Activated T-cell treated with anti-CD3 and anti-CD28 coated beads, Interleukin-2, amount 50 U/mL, for 72 hours (primary cell): ENCODE measurements at places on chromosomes 2 and 18. TPM values are rescaled to one million over a fixed set of nuclear protein-coding genes. Genes with fewer than 3 reads are reported as not detected.

DNA sequence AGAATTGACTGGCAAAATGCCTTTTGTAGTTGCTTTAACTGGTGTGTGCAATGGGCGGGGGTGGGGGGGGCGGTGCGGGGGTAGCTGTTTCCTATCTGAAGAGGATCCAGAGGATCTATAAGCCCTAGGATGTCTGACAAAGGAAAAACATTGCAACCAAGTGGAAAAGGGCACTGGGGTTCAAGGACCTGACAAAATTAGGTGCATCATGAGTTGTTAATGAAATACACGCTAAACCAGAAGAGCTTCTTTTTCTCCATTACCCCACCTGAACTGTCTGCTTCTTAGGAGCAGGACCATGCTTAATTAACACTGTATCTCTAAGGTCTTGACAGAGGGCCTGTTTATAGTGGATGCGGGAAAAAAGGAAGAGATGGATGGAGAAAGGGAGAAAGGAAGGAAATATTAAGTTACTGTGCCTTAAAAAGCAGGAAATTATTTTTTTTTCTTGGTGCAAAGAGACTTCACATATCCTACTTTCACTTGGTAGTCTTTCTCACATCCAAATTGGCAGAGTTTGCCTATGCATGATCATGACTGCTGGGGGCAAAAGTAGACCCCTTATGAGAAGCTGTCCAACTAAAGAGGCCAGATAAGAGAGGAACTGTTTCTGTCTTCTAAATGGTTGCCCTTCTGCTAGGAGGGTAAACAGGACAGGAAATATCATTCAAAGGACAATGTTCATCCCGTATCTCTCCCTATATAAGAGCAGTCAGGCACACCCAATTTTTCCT is 4.6 kb downstream of the RND3 start:
- H3K27me3 ChIP-seq = peaks cover 37% of the 10 kb centered on the region
- no peak overlapping the region for H3K4me3 ChIP-seq
- H3K27ac ChIP-seq = no peak overlapping the region
- peaks cover 8% of the 10 kb centered on the region for H3K4me1 ChIP-seq
- DNase-seq = no peak

- no peaks in the 10 kb centered on the region for H3K36me3 ChIP-seq
- no peak overlapping the region for H3K4me3 ChIP-seq
- no peak overlapping the region for H3K27ac ChIP-seq
- H3K4me1 ChIP-seq = no peaks in the 10 kb centered on the region
These were observed 22.9 kb downstream of the ITGB1BP1 start for GRCh38 chr2:9400268-9401058.

GRCh38 chr2:138910427-138910826 is 130.2 kb upstream of the NXPH2 start:
- H3K4me3 ChIP-seq = no peak overlapping the region
- no peak overlapping the region for H3K27ac ChIP-seq
- H3K36me3 ChIP-seq = no peaks in the 10 kb centered on the region

- peak overlapping the region; percentile 58 for H3K4me3 ChIP-seq
- H3K27ac ChIP-seq = peak overlapping the region; percentile 43
- peaks cover 45% of the 10 kb centered on the region for H3K4me1 ChIP-seq
- H3K27me3 ChIP-seq = no peaks in the 10 kb centered on the region
- H3K36me3 ChIP-seq = no peaks in the 10 kb centered on the region
These were observed 19.4 kb downstream of the DOK1 start for GRCh38 chr2:74573747-74574562.

DNA sequence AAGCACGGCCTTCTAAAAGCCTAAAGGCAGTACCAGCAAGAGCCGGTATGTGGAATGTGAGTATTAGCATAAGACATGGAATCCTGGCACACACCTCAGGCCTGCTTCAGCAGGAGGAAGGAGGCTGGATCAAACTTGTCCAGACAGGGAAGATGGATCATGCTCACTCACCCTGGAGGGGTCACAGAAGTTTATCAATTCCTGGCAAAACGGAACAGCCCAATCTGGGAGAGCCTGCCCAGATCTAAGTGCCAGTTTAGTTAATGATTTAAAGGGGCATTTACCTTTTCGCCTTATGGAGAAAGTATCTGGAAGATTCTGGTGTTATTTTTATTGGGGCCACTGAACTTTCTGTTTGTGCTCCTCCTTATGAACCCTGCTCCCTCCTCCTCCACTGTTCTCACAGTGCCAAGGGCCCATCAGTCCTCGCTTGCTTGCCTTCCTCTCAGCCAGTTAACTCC is 58.3 kb upstream of the NFE2L2 start:
- no peaks in the 10 kb centered on the region for H3K27me3 ChIP-seq
- H3K4me1 ChIP-seq = no peaks in the 10 kb centered on the region
- no peak overlapping the region for H3K27ac ChIP-seq
- H3K4me3 ChIP-seq = no peak overlapping the region
- no peak for DNase-seq

DNA sequence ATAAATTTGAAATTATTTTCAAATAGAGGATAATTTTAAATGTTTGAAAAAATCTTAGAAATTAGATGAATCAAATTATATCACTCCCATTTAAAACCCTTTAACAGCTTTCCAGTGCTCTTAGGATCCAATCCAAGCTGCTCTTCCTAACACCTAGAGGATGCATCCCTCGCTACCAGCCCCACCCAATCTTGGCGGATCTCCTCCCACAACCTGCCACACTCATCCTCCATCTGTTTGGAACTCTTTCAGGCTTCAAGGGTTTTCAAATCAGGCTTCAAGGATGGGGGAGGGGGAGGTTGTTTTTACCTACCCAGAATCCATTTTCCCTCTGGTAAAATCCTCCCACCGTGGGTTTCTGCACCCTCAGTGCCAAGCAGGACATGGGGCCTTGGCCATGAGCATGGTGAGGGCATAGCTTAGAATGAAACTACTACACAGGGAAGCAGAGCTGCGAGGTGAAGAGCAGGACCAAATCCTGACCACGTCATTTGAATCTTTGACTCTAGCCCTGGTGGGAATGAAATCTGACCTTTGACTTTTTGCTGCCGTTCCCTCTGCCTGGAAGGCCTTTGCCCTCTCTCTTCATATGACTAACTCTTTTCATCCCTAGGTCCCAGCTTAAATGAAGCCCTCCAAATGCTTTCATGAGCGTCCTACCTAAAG is 113.0 kb upstream of the MAPRE2 start:
- no peaks in the 10 kb centered on the region for H3K36me3 ChIP-seq
- peaks cover 16% of the 10 kb centered on the region for H3K27me3 ChIP-seq
- DNase-seq = no peak
- H3K27ac ChIP-seq = no peak overlapping the region

DNA sequence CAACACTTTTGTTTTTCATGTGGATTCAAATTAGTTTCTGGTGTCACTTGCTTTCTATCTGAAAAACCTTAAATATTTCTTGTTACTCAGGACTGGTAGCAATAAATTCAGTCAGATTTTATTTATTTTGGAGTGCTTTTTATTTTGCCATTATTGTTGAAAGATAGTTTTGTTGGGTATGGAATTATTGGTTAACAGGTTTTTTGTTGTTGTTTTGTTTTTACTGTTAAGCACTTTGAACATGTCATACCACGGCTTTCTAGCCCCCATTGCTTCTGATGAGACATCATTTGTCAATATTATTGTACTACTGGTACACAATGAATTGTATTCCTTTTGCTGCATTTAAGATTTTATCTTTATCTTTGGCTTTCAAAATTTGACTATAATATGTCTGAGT is 12.9 kb upstream of the SFT2D3 start:
- H3K4me3 ChIP-seq = no peak overlapping the region
- no peaks in the 10 kb centered on the region for H3K4me1 ChIP-seq
- H3K36me3 ChIP-seq = peaks cover 16% of the 10 kb centered on the region

DNA sequence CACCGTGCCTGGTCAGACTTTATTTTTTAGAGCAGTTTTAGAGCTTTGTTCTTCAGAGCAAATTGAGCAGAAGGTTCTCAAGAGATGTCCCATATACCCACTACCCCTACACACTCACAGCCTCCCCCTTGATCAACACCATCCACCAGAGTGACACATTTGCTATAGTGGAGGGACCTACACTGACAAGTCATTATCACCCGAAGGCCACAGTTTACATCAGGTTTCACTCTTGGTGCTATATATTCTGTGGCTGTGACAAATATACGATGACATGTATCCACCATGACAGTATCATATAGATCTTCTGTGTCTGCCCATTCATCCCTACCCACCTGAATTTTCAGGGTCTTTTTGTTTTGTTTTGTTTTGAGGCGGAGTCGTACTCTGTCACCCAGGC is 15.4 kb upstream of the ATP6V1C2 start:
- no peak overlapping the region for H3K27ac ChIP-seq
- peaks cover 18% of the 10 kb centered on the region for H3K27me3 ChIP-seq
- no peaks in the 10 kb centered on the region for H3K4me1 ChIP-seq
- DNase-seq = no peak
- no peak overlapping the region for H3K4me3 ChIP-seq
- H3K36me3 ChIP-seq = no peaks in the 10 kb centered on the region

DNA sequence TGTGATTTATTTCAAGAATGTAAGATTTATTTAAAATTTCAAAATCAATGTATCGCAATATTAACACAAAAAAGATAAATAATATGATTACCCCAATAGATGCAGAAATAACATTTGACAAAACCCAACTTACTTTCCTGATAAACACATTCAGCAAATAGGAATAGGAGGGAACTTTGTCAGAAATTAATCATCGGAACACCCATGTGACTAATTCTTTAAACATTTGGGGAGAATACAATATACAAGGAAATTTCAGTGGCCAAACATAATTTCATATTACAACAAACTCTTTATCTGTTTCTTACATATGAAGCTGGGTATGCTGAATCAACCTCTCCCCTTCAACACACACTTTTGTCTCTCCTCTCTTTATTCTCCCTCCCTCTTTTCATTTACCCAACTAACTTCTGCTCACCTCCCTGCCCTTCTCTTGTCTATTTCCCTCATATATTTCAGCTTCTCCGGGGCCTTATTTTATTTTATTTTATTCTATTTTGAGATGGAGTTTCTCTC is 309.6 kb upstream of the CNTNAP5 start:
- H3K27ac ChIP-seq = no peak overlapping the region
- no peak overlapping the region for H3K4me3 ChIP-seq
- no peaks in the 10 kb centered on the region for H3K36me3 ChIP-seq

DNA sequence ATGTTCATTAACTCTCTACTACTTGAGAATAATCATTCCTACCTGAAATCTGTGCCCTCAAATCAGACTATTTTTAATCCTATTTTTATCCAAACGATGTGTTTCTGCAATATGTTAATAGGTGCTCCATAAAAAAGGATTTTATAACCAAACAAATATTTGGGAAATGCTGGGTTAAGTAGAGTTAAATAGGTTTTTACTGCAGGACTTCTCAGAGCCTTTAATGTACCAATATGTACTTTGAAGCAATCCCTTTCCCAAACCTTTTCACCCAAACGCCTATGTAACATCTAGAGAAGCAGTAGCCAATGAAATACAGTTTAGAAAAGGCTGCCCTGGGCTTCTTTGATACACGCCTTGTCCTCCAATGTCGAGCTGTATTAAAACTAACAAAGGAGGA is 182.5 kb downstream of the SP3 start:
- H3K4me3 ChIP-seq = no peak overlapping the region
- H3K27ac ChIP-seq = no peak overlapping the region
- H3K27me3 ChIP-seq = peaks cover 18% of the 10 kb centered on the region

DNA sequence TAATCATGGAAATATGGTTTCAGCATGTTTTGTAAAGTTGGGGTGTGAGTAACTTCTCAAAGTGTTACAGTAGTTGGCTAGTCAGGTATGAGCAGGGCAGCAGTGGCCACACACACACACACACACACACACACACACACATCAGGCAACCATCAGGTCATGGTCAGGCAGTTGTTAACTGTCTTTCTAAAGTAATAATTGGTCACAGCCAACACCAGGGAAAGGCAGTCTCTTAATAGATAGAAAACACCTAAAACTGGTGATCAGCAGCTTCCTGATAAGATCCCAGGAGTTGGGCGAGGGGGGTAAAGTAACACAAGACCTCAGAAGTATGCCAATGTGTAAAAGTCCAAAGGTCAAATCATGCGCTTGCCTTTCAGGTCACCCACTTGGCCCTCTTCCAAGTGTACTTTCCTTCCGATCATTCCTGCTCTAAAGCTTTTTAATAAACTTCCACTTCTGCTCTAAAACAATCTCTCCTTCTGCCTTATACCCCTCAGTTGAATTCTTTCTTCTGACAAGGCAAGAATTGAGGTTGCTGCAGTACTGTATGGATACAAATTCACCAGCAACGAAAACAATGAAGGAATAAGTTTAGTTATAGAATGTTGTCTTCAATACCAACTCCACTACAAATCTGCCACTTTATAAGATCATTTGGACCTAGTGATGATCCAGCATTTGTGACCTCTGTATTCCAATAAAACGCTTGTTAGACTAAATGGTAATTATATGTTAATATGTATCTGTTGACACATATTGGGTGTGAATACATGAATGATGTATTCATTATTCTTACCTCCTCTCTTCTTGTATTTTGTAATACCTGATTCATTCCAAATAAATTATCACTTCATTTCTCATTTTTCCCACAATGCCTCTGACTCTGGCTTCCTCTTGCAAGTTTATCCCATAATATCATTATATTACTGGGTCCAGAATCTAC is 254.3 kb downstream of the METTL4 start:
- H3K27ac ChIP-seq = no peak overlapping the region
- no peaks in the 10 kb centered on the region for H3K36me3 ChIP-seq
- DNase-seq = no peak
- H3K4me1 ChIP-seq = no peaks in the 10 kb centered on the region
- peaks cover 40% of the 10 kb centered on the region for H3K27me3 ChIP-seq

DNA sequence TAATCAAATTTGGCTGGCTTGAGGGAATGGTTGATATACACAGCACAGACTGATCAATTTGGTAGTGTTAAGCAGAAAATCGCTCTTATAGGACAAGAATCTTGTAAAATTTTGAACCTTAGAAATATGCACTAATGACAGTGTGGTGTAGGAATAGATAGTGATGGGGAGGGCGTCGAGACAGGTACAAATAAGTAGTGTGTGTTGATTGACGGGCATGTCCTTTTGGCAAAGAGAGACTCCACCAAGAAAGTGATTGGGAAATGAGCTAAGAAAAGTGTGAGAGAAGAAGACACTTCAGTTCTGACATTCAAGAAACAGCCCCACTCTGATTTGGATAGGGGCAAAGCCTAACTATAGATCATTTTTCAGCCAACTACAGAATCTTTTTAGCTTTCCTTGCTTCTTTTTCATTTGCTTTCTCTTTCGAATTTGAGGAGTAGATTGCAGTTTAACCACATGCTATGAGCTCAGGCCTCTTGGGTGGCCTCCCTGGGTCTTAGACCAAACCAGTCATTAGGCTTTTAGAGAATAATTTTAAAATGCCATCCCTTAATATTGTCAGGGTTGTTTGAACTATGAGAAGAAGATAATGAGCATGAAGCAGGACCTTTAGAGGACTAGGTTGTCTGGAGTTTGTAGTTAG is 127.1 kb downstream of the CERS6 start:
- no peaks in the 10 kb centered on the region for H3K27me3 ChIP-seq
- peak overlapping the region; percentile 27 for H3K4me3 ChIP-seq
- H3K27ac ChIP-seq = peak overlapping the region; percentile 1
- no peak for DNase-seq

- no peaks in the 10 kb centered on the region for H3K4me1 ChIP-seq
- H3K27ac ChIP-seq = no peak overlapping the region
- H3K36me3 ChIP-seq = no peaks in the 10 kb centered on the region
- no peak overlapping the region for H3K4me3 ChIP-seq
- DNase-seq = no peak
These were observed 64.3 kb downstream of the PRKCE start for GRCh38 chr2:45715601-45716379.

The TRAK2 gene
- total RNA-seq = 22.1 TPM

The MLPH gene
- total RNA-seq = 0.36 TPM

The CNDP1 gene
- total RNA-seq = 0.16 TPM

The TRIM43 gene
- total RNA-seq = not detected

The DTNA gene
- total RNA-seq = 0.84 TPM
